ENCODE measurements at places on chromosomes 12 and 14.

DNA sequence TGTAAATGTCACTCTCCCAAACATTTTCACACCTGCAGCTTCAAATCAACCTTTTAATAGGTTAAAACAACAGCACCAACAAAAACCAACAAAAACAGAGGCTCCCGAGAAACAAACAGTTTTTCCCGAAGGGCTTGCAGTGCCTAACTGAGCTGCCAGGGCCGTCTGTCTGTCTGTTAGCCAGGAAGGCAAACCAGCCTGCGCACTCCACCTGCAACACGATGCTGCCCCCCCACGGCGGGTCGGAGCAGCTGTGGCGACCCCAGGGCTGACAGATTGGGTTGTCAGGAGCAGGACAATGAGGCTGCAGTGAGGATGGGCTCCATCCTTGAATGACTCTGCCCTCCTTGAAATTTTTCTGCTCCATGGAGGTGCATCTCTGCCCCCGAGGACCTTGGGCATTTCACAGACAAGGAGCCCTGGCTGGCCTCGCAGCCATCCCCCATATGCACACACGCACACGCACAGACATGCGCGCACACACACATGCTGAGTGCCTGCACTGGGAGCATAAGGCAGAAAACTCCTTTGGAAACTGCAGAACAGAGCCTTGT is 2.6 kb downstream of the RTL1 start:
- DNase-seq = no peak

- no peak for DNase-seq
Measured at GRCh38 chr14:69401841-69402240, 3.3 kb downstream of the SLC39A9 start.

DNA sequence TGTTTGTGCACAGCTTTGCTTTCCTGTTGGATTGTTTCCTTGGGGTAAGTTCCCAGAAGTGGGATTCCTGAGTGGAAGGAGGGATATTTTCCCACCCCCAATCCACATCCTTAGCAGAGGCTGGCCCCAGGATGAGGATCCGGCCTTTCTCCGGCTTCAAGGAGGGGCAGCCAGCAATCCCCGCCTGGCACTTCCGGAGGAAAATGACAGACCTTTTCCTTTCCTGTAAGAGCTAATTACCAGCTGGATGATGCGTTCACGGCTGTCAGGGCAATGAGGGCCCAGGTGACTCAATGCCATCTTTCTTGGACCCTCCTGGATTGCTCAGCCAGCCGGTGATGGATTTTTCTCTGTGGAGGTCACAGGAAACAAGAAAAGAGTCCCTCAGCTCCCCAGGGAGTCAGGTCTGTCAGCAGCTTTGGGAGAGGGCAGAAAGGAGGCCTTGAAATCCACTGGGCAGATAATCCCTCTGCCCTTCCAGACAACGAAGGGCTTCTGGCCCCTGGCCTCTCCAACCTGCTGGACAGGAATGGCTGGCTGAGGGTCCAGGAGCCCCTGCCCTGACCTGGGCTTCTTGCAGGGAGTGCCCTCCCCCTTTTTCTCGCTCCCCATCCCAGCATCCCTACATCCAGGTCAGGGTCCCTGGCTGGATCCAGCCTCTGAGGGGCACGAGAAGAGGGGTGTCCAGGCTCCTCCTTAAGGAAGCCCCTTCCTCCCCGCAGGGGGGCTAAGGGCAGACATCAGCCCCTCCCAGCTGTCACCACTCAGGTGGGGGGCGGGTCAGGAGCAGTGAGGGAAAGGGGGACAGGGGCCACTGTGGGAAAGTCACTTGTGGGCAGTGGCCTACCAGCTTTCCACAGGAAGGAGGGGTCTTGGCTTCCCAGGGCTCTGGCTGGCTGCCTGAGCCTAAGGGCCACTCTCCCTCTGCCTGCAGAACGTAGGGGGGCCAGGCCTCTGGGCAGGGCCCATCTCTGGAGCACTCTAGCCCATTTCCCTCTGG is 16.1 kb upstream of the CCDC85C start:
- DNase-seq = no peak

DNA sequence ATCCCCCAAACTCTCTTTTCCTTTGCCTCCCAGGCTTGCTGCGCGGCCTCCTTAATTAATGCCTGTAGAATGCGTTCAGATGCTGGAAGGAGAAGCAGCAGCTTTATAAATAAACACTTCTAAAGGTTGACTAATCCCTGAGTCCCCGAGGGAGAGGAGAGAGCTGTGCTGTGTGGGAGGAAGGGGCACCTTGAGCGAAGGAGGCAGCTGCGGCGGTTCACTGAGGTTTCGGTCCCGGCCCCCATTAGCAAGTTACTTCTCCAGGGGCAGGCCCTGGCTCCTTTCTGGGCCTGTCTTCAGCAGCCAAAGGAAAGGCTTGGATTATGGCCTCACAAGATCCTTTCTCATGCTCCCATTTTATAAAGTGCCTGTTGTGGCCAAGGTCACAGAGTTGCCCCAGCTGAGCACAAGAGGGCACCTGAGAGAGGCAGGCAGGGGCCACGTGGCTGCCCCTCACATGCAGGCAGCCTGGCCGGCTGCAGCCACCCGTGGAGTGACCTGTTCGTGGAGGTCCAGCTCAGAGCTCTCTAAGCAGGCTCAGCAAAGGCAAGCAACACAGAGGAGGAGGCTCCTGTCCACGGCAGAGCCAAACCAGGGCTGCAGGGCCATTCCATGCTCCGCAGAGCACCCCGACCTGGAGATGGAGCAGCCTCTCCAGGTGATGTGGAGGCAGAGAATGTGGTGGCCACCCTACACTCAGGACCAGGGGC is 15.0 kb upstream of the CACNA2D4 start:
- no peak for DNase-seq

DNA sequence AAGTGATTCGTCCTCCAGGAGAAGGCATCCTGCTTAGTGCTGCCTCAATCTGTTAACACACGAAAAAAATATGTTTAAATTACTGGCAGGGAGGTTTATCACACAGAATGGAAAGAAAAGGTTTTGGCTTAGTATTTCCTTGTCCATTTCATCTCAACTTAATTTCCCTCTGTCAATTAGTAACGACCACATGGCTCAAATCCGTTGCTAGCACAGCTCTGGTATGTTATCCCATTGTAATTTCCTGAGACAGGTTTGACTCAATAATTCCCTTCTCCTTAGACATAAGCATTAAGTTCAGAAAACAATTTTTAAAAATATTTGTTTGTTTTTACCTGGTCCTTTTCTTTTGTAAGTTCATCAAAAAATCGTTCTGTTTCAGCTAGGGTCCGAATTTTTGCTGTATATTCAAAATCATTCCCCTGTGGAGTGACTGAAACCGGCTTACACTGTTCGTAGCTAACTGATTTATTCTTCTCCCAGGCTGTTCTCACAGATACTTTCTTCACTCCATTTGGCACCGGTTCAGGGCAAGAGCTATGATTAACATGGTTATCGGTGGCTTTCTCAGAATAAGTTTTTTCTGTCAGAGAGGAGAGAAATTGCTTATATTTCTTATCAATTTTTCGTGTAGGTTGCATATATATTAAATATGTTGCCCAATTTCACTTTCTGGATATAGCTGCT is 10.1 kb upstream of the PITPNM2 start:
- DNase-seq = no peak

GRCh38 chr12:113900716-113901115 is 65.4 kb downstream of the RBM19 start:
- peak; percentile 11 for DNase-seq

GRCh38 chr12:19194963-19195362 is 65.4 kb downstream of the PLEKHA5 start:
- DNase-seq = no peak

GRCh38 chr14:88607829-88608228 is 45.0 kb downstream of the ZC3H14 start:
- no peak for DNase-seq

- no peak for DNase-seq
Measured at GRCh38 chr12:27272373-27273028, 28.4 kb downstream of the STK38L start.

GRCh38 chr12:76020731-76021672 is 10.6 kb downstream of the PHLDA1 start:
- no peak for DNase-seq
